ENCODE measurements at places on chromosomes 5 and 9. TPM values are rescaled to one million over a fixed set of nuclear protein-coding genes. Genes with fewer than 3 reads are reported as not detected.

DNA sequence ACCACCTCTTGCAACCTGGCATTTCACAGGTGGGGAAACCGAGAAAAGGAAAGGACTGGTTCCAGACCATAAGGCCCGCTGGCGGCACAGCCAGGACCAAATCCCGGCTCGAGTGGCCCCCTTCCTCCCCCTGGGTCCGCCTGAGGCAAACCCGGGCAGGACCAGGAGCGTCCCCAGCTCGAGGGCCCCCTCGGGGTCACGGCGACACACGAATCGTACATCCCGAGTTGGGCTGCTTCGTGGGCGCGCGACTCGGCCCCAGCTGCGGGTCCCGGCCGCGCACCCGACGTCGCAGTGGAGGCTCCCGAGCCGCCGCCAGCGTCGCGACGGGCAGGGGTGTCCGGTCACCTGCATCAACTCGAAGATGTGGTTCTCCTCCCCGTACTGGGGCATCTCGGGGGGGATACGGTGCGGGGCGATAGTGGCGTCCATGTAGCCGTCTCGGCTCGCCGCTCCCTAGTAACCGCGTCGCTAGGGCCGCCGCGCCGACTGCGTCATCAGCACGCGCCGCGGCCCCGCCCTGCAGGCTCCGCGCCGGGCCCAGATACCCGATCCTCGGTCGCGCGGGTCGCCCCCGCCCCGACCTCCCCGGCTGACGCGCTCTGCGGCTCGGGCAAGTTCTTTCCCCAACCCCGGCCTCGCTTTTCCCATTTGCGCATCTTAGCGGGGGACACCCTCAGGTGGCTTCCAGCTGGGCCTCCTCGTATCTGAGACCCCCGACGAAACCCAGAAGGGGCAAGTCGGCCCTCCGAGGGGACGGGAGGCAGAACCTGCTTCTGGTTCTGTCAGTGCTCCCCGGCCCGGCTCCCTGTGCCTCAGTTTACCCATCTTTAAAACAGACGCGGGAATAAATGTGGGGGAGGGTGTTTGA lies at the start of gene AK8:
Gene AK8 (minus strand): TSS at position 461 of the 871 bp plus-strand sequence. CDS start 29 bp downstream, at position 432.
- H3K36me3 ChIP-seq = no peaks in the 10 kb centered on the region
- DNase-seq = no peak
- H3K27me3 ChIP-seq = peaks cover 4% of the 10 kb centered on the region

- no peak for DNase-seq
- no peak overlapping the region for H3K4me3 ChIP-seq
- H3K27me3 ChIP-seq = peaks cover 1% of the 10 kb centered on the region
- peaks cover 9% of the 10 kb centered on the region for H3K4me1 ChIP-seq
- H3K27ac ChIP-seq = no peak overlapping the region
- peaks cover 4% of the 10 kb centered on the region for H3K36me3 ChIP-seq
Measured at GRCh38 chr5:44794371-44794770, 14.4 kb upstream of the MRPS30 start.

DNA sequence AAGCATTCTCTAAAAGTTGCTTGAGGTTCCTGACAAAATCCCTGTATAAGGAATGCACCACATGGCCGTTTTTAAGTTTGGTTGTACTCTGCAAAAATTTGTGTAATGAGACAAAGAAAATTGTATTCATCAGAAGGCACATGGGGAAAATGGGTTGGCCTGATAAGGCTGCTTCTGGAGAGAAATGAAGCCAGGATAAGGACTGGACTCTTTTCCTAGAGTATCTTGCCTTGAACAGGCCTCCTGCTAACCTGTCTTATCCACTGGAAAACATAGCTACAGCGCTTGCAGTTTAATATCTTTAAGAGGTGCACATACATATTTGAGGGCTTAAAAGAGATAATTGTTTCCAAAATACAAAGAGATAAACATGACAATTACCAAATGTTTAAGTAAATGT lies 41.4 kb upstream of the IFNK start:
- H3K27me3 ChIP-seq = peaks cover 1% of the 10 kb centered on the region
- no peak overlapping the region for H3K27ac ChIP-seq
- H3K4me1 ChIP-seq = peaks cover 7% of the 10 kb centered on the region
- H3K4me3 ChIP-seq = no peak overlapping the region

Gene ZNF883
- total RNA-seq = 4.5 TPM

All from chondrocyte (in vitro differentiated cells).